ENCODE measurements at places on chromosomes 5 and 9. TPM values are rescaled to one million over a fixed set of nuclear protein-coding genes. Genes with fewer than 3 reads are reported as not detected.
A peak's percentile ranks its signal among the peaks of the same experiment; 100 is the strongest.

DNA sequence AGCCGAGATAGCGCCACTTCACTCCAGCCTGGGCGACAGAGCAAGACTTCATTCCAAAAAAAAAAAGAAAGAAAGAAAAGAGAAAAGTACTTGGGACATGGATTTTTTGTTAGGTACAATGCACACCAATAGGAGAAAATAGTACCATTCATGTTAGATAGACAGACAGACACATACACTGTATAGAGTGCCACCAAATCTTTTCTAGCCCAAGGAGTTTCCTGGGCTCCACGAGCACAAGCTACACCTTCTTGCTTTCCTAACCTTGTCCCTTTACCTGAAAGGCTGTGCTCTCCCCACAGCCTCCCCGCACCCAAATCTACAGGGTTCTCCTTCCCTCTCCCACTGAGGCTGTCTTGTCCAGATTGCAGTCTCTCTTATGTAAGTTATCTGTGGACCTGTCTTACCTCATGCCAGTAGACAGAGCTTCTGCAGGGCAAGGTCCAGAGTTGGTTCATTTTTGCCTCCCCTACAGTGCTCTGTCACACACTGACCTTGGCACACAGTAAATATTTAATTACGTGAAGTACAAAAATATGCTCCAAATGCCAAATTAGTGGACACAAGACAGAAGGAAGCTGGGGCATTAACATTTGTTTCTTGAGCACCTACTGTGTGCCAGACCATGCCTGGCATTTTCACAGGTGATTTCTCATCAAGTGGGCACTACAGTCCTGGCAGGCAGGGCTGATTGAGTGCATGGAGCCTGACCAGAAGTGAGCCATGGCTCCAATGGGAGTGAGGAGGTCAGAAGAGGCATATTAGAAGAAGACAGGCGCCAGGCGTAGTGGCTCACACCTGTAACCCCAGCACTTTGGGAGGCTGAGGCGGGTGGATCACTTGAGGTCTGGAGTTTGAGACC, 5.9 kb downstream of the ALAD start:
- DNase-seq = no peak

DNA sequence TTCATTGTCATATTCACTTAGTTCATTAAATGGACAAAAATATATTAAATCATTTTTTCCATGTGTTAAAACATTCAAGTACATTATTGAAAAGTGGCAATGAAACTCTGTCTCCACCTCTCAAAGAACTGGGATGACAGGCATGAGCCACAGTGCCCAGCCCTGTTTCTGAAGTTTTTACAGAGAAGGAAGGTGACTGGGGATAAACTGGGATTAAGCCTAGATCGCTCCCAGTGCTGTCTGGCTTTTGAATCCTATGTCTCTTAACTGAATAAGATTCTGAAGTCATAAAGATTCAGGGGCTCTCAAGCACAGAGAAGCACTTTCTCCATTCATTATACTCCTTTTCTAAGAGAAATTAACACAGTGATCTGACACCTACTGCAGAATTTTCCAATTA, 88.3 kb downstream of the SLC38A9 start:
- DNase-seq = no peak

GRCh38 chr5:22605473-22605872, 247.7 kb downstream of the CDH12 start:
- DNase-seq = no peak

DNA sequence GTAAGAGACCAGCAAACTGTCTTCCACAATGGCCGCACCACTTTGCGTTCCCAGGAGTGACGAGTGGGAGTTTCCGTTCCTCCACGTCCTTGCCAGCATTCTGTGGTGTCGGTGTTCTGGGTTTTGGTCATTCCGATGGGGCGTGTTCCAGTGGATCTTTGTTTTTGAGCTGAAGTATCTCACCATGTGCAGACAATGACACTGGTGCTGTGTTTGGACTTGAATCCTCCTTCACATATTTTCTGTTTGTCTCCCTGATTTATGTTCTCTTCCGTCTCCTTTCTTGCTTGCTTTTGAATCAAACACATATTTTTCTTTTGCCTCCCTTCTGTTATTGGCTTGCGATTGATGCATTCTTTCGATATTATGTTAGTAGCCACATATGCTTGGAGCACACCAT, 60.8 kb upstream of the IRX4 start:
- DNase-seq = no peak

- no peak for DNase-seq
Observed at GRCh38 chr9:12680757-12681156, 12.4 kb upstream of the TYRP1 start.

DNA sequence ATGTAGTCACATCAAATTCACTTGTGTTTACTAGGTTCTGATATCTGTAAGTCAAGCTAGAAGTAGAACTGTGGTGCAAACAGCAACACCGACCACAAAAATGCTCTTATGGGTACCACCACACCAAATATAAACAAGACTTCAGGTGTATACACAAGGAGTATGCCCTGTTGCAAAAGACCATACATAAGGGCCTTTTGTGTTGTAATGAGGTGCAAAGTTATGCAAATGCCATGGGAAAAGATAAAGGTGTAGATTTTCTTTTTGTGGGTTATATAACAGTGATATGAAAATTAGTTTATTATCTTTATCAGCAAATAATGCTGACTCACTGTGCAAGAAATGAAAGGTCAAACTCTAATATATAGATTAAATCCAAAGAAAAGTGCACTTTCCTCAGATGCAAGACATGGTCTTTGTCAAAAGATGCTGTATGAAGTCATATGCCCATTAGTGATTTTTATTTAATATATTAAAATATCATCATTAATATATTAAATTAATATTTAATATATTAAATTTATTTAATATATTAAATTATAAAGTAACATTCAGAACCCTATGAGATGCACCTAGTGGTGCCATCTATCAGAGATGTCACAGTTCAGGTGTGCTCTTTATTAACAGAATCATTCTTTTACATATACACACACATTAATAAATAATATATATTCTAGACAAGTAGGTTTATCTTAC, 26.7 kb upstream of the ALDH1A1 start:
- peak; percentile 57 for DNase-seq

DNA sequence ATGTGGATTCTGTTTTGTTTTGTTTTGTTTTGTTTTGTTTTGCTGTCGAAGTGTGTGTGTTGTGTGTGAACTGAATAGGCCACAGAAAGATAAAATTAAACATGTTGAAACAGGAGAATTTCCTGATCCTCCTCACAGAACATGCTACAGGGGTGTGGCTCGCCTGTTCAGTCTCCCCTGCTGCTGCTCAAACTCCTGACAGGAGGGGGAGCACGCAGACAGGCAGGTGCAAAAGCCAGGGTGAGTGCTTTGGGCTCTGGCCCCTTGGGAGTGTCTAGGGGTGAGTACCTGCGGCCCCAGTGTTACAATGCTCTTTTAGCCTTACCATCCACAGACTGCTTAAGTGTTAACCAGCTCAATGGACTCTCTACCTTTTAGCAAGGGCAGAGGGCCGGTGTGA, 473.5 kb downstream of the MAT2B start:
- DNase-seq = peak; percentile 41

GRCh38 chr5:175821790-175822211, 49.6 kb upstream of the CPLX2 start:
- DNase-seq = no peak

GRCh38 chr9:77471572-77471971, 176.6 kb downstream of the GNA14 start:
- no peak for DNase-seq

- no peak for DNase-seq
Observed at GRCh38 chr9:14633906-14634565, 59.2 kb downstream of the ZDHHC21 start.

- no peak for DNase-seq
Observed at GRCh38 chr5:29079771-29080170, 2041.4 kb upstream of the CDH9 start.

DNA sequence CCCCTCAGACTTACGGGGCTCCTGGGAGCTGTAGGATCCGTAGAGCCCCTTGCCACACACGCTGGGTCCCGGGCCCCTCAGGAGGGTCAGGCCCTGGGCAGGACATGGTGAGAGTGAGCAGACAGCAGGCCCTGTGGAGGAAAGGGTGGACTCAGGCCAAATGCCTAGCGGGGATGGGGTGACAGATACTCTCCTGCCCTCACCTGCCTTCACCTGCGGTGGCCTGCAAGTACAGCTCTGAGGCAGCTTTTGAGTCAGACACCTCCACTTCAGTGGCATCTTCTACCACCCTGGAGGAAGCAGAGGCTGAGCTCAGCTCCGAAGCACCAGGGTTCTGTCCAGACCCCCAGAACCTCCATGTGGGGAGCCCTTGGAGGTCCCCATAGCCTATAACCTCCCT, 26.2 kb downstream of the SLC35A4 start:
- DNase-seq = peak; percentile 76

DNA sequence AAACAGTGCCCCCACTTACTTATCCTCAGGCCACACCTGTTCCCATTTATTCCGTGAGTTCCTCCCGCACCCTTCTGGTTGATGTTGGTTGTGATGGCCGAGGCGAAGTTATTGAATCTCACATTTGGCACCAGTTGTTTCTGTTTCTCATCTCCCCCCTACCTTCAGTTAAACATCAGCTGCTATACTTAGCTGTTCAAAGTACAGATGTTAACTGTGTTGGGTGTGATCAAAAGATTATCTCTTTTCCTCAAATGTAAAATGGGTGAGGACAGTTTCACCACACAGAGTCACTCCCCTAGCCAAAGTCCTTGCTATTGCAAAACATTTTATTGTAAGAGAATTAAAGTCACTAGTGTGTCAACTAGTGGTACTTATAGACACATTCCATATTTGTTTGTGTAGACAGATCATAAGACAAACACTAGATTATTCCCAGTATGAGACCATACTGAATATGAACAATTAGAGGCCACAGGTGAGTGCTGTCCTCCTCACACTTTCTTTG, 43.2 kb upstream of the PRSS3 start:
- no peak for DNase-seq

DNA sequence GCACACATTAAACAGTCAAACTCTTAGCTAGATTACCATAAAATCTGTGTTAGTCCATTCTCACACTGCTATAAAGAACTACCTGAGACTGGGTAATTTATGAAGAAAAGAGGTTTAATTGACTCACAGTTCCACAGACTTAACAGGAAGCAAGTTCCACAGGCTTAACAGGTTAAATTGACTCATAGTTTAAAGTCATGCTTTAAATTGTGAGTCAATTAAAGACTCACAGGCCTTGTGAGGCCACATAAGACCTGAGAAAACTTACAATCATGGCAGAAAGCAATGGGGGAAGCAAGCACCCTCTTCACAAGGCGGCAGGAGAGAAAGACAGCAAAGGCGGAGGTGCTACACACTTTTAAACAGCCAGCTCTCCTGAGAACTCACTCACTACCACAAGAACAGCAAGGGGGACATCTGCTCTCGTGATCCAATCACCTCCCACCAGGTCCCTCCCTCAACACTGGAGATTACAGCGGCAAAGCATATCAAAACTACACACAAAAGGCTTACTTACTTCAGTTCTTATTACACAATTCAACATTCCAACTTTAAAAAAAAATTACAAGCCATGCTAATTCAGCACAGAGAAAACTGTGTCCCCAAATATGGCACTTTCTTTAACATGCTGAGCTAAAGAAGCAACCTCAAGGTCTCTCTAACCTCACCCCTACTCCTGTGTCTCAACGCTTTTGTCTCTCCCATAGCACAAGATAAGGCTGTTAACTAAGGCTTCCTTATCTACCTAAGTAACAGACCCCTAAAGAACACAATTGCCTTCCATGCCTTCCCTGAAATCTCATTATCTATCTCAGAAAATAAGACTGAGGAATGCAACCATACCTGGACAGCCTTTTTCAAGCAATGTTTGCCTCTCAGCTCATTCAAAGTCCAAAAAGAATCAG, 805.1 kb downstream of the NR2F1-AS1 start:
- peak; percentile 92 for DNase-seq

GRCh38 chr9:73558471-73558870, 406.8 kb downstream of the ANXA1 start:
- no peak for DNase-seq

- no peak for DNase-seq
Observed at GRCh38 chr5:100690036-100690560, 154.9 kb downstream of the FAM174A start.

- peak; percentile 66 for DNase-seq
Observed at GRCh38 chr5:31161781-31162181, 31.7 kb upstream of the CDH6 start.

DNA sequence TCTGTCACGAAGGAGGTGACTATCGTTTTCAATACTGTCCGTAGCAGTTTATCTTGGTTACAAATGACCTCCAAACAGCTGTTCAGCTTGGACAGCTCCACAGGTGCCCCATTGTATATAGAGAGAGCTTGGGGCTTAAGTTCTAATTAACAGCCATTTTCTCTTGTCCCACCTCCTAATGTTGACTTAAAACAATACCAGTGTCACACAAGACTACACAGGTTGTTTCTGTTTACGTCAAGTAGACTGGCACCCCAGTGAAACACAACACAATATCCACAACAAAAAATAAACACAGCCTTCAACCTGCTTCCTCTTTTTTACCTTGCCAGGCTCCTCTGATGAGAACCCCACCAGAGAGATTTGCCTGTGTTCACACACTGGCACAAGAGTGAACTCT, 39.8 kb upstream of the TLE1 start:
- DNase-seq = no peak

DNA sequence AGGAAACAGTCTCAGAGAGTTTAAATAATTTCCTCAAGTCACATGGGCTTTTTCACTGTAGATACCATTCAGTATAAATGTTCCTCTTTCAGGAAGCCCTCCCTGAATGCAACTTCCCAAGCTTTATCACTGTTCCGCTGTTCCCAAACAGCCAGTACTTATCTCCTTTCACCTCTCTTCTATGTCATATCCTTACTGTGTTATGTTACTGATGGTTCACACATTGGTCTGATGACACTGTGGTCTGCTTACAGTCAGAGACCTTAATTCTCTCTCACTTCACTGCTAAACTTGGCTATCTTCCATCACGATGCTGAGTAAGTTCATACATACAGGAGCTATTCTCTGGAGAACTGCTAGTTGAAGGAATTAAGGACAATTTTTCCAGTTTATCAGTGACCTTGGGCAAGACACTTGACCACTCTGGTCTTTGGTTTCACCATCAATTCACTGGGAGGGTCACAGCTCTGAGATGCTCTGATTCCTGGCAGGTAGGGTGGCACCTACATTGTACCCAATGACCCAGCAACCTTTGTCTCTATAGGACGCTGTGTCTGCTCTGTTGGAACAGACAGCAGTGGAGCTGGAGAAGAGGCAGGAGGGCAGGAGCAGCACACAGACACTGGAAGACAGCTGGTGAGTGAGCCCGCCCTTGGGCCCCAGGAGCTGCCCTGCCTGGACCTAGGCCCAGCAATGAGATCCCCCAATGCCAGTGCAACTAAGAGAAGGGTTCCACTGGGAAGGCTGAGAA, 42.1 kb upstream of the RARS1 start:
- DNase-seq = no peak

GRCh38 chr9:133403766-133404453, 13.9 kb downstream of the REXO4 start:
- peak; percentile 62 for DNase-seq

Gene DNM1
- total RNA-seq = 0.77 TPM

Gene CDH6
- total RNA-seq = 0.13 TPM

Gene SEMA6A
- 0.53 TPM for total RNA-seq

Gene ORM2
- total RNA-seq = not detected

Gene GDA
- 1.8 TPM for total RNA-seq

Gene TYRP1
- not detected for total RNA-seq

Gene PKD2L2
- not detected for total RNA-seq

Gene DAB2
- 0.51 TPM for total RNA-seq

Gene CBY3
- total RNA-seq = not detected

Gene NOXA1
- total RNA-seq = 2.3 TPM
